Omental fat pad (tissue), 4 donors: ENCODE measurements at places on chromosomes 1 and 21. TPM values are rescaled to one million over a fixed set of nuclear protein-coding genes. Genes with fewer than 3 reads are reported as not detected.

The PTPRC gene
- total RNA-seq, result 85.6 TPM

The JAM2 gene
- 43.3 TPM for total RNA-seq

The TAS1R1 gene
- total RNA-seq, result not detected

The PTPRF gene
- total RNA-seq, result 134 TPM

The SELE gene
- 4.3 TPM for total RNA-seq

The VANGL2 gene
- total RNA-seq, result 0.36 TPM

The ATF3 gene
- 229 TPM for total RNA-seq

The KCNA2 gene
- total RNA-seq, result 1.9 TPM

DNA sequence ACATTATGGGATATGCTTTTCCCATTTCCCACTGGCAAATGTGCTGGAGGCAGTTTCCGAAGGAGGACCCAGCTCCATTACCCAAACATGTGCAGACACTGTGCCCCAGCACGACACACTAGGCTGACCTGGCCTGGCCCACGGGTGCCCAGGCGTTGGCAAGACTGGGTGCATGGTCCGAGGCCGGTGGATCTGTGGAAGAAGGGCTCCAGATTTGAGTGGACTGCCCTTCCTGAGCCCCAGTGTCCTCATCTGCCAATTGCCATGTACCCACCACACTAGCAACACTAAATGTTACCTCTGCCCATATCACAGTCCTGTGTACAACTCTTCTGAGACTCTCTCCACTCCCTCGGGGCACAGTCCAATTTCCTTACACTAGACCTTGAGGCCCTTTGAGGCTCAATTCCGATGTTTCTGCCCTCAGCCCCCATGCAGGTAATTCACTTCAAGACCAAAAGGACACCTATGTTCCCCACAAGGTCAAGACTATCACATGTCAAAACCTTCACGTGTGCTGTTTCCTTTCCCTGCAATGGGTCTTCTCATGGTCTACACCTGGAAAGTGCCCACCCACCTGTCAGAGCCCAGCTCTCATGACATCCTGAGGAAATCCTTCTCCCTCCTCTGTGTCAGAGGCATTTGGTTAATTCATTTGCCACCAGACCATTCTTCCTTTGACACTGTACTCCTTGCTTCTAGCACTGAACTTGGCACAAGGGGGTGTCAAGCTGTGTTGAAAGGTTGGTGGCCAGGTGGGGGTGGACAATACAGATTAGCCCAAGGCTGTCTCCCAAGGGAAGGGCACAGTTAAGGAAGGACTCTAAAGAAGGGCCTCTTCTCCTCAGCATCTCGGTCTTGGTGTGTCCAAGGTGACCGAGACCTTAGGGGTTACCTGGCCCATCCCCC, 124.9 kb downstream of the DMRTB1 start:
- no peak for DNase-seq

DNA sequence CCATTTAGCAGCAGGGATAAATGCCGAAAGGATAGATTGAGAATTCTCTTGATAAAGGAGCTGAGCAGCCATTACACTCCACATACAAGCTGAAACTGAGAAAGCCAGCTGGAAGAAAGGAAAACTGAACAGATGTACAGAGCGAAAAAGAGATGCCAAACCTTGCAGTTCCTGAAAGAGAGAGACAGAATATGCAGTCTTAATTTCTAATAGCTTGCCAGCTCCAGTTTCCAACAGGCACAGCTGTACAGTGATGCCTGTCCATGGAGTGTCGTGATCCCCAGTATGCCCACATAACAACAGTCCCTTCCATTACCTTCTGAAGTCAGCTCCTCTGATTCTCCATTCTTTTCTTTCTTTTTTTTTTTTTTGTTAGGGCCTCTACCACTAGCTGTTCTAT, 22.7 kb downstream of the ABL2 start:
- no peak for DNase-seq

GRCh38 chr21:17796503-17796902, 22.7 kb downstream of the C21orf91 start:
- no peak for DNase-seq

- DNase-seq, result no peak
Measured at GRCh38 chr21:39073717-39074116, 109.5 kb downstream of the PSMG1 start.

GRCh38 chr21:45377866-45378257, 27.1 kb upstream of the COL18A1 start:
- no peak for DNase-seq

- DNase-seq, result no peak
Measured at GRCh38 chr1:20449735-20450311, 36.2 kb downstream of the CAMK2N1 start.

GRCh38 chr1:109497449-109498160, 3.7 kb downstream of the CYB561D1 start:
- no peak for DNase-seq

GRCh38 chr1:7460807-7461206, 310.3 kb upstream of the VAMP3 start:
- DNase-seq, result no peak

GRCh38 chr1:14661222-14661621, 62.7 kb downstream of the KAZN start:
- no peak for DNase-seq

- DNase-seq, result no peak
Measured at GRCh38 chr1:114510274-114511031, 550 bp downstream of the TRIM33 start.

DNA sequence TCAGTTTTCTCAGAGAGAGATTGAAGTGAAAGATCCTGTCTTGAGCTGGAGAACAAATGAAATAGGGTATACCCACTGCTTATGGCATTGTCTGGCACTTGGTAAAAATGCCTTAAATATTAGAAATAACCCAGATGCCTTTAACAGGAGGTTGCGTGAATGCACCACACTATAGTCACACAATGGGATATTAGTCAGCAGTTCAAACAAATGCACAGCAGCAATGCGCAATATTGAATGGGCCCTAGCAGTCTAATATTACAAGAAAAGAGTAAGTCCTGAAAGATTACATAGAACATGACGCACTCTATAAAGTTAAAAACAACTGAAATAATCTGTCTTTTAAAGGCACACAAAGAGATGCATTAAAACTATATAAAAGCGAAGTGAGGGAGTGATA, 161.1 kb downstream of the EDEM3 start:
- DNase-seq, result no peak
